ENCODE measurements at places on chromosomes 2 and 18. TPM values are rescaled to one million over a fixed set of nuclear protein-coding genes. Genes with fewer than 3 reads are reported as not detected.
A peak's percentile ranks its signal among the peaks of the same experiment; 100 is the strongest.

VWC2L gene
- not detected for total RNA-seq

WNT6 gene
- total RNA-seq = 0.48 TPM

WDR43 gene
- total RNA-seq = 89.5 TPM

TDRD15 gene
- total RNA-seq = not detected

PAIP2B gene
- total RNA-seq = 42.0 TPM

UGT1A10 gene
- total RNA-seq = not detected

MSTN gene
- 0.32 TPM for total RNA-seq

GREB1L gene
- 9.1 TPM for total RNA-seq

GPBAR1 gene
- total RNA-seq = 0.25 TPM

PARD3B gene
- total RNA-seq = 5.3 TPM

REG3A gene
- total RNA-seq = not detected

RGPD3 gene
- not detected for total RNA-seq

DNA sequence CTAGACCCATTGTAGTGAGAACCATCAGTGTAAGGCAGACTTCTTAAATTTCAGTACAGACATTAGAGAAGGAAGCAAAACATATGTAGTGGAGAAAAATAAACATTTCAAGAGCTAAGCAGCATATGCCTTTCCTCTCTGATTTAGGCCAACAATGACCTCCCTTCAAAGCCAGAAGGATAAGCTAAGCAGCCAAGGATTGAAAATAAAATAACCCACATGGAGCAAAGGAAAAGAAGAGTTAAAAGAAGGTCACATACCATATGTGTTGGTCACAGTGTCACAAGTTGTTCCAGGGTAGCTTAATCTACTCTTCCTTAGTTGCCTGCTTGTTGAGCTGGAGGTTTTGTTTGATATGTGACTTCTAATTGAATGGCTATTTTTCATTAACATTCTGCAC lies 15.6 kb upstream of the LAMA1 start:
- no peak for DNase-seq

DNA sequence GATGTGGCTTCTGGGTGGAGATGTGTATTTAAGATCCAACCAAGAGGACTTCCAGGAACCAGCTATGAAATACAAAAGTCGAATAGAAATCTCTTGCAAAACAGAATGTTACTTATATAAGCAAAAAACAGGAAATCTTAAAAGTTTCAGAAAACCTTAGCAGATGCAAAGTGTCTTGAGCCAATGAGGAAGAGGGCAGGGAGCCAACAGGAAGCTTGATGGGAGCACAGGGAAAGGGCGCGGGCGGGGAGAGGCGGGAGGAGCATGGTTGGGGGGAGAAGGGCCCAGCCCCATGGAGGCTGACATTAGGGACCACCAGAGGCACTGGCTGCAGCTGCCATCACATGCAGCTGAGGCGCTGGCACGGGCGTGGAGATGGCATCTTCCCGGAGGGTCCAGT lies 203.3 kb downstream of the SNTG2 start:
- peak; percentile 69 for DNase-seq

DNA sequence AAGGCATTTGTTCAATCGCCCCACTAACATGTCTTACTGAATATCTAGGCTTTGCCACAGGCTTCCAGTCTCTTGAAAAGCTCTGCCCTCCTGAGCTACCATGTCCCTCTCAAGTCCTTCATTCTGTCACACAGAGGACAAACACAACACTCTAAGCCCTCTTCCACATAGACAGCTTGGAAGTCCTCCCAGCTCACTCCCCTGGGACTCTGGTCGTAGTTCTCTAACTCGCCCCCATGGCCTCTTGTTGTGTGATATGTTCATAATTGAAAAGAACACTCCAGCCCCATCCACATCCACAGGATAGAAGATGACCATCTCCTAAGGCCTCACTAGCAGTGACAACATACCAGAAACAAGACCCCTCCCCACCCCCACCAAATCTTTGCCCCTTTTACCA lies 37.9 kb downstream of the BUB1 start:
- DNase-seq = no peak

DNA sequence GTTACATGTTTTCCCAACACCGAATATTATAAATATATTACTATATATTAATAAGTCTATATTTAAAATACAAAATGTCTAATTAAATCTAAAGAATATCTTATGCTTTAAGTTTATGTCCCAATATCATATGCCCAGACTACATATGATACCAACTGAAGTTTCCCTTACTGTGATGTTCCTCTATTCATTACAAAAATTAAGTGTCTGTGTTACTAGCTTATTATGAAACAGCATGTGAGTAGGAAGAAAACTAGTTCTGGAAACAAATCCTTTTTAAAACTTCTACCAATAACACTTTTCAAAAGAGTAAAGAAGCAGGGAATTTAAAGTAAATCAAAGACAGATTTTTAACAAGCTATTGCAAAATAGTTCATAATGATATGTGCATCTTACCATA lies 17.8 kb downstream of the HNRNPLL start:
- no peak for DNase-seq

GRCh38 chr2:45047301-45047700 lies 38.0 kb upstream of the SIX2 start:
- DNase-seq = no peak

DNA sequence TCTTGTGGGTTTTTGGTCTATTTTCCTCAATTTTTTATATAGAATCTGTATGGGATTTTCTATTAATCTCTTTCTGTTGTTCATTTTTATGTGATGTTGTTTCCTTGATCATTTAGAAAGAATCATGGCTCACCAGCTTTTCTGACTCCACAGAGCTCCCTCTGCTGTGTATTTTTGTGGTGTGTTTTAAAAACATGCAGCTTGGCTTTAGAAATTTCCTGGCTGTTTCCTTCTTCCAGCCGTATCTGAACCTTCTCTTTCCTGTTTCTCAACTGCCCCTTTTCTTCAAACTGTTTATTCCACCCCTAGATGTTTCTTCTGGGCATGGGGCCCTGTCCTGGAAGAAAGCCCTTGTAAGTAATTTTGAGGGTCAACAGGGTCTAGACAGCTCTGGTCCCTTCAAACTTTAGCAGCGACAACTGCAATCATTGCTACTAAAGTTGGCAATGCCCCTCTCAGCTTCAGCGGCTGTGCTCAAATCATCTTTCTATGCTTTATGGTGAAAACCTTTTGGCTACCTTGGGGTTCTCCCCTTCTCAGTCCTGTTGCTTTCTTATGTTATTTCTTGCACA lies 17.6 kb upstream of the COPS8 start:
- DNase-seq = no peak

DNA sequence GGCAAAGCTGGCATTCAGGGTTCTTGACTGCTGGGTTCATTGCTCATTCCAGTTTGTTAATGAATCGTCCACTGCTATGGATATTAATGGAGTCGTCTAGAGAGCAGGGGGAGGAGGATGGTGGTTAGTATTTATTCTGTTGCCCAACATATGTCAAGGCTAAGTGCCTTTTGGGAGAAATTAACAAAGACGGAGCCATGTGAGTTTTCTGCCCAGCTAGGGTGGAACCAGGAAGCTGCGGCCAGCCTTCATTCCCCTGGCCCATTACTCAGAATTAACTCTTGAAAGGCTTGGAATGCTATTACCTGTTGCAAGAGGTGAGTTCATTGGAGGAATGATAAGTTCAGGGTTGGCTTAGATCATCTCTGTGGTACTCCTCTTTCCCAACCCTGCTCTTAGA lies 19.3 kb downstream of the IGFBP2 start:
- no peak for DNase-seq

DNA sequence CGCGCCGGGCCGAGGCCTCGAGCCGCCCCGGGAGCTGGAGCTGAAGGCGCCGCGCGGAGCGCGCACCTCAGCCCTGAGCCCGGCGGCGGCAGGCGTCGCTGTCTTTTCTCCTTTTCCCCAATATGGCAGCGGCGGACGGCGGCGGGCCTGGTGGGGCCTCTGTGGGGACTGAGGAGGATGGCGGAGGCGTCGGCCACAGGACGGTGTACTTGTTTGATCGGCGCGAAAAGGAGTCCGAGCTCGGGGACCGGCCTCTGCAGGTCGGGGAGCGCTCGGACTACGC lies 369 bp downstream of the SMCHD1 start:
- peak; percentile 49 for DNase-seq

DNA sequence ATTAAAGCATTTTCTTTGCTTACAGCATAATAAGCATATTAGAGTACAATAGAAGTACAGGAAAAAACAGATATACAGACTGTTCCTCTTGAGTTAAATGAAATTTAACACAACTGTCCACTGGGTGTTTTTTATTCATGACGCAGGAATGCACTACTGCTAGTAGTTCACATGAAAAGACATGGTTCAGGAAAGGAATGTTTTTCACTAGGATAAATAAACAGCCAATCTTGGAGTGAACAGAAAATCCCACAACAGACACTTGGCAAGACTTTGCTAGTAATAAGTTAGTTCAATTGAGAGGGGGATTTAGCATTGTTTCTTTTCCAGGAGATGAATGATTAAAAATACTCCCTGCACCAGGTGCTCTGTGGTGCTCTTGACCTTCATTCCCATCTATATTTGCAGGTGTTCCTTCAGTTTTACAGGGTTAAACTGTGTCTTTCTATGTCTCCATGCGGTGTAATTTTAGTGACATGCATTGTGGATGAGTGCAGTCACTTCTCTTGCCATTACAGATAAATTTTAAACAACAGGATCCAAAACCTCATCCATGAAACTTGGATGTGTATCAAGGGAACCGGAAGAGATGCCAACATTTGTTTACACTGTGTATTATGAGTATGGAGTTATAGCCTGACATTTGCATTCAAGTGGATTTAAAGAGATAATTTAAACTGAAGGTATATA lies 796.6 kb downstream of the DSC3 start:
- no peak for DNase-seq

DNA sequence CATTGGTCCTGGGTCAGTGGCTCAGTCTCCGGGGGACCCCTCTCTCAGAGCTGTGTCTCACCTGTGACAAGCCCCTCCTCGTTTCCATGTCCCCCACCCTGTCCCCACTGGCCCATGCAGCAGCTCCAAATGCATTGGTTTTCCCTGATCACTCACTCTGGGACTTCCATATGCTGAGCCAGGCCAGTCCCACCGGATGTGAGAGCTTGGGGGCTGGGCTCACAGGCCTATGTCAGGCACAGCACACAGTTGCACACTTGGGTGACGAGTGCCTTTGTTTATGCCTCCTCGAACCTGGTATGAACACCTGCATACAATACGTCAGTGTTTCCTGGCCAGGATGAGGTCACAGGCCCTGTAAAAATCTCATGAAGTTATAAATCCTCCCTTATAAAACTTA lies 232.5 kb downstream of the TFCP2L1 start:
- DNase-seq = no peak

GRCh38 chr2:106044021-106044420 lies 150.1 kb downstream of the UXS1 start:
- no peak for DNase-seq

DNA sequence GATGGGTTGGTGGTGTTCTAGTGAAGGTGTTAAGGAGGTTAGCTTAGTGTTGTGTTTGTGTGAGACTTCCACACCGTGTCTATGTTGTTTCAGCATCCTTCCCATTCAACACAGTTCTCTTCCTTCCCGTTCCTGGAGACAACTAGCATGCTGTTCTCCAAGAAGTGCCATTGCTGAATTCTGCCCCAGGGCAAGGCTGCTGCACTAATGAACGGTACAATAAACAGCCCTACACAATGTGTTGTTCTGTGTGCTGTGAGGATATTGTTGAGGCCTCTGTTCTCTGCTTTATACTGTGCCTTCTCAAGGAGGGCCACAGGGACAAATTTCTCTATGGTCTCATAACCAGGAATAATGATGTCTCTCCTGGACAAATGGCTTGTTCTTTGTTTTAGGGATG lies 39.8 kb upstream of the ZEB2 start:
- no peak for DNase-seq

- no peak for DNase-seq
Observed at GRCh38 chr2:207871911-207872310, 102.2 kb upstream of the FZD5 start.

- no peak for DNase-seq
Observed at GRCh38 chr2:81194581-81194980, 890.0 kb upstream of the LRRTM1 start.

GRCh38 chr2:115976916-115977315 lies 1534.5 kb downstream of the DPP10 start:
- DNase-seq = no peak

GRCh38 chr18:25141886-25142285 lies 210.1 kb downstream of the ZNF521 start:
- no peak for DNase-seq

GRCh38 chr2:62343636-62344337 lies 147.9 kb downstream of the B3GNT2 start:
- DNase-seq = no peak

DNA sequence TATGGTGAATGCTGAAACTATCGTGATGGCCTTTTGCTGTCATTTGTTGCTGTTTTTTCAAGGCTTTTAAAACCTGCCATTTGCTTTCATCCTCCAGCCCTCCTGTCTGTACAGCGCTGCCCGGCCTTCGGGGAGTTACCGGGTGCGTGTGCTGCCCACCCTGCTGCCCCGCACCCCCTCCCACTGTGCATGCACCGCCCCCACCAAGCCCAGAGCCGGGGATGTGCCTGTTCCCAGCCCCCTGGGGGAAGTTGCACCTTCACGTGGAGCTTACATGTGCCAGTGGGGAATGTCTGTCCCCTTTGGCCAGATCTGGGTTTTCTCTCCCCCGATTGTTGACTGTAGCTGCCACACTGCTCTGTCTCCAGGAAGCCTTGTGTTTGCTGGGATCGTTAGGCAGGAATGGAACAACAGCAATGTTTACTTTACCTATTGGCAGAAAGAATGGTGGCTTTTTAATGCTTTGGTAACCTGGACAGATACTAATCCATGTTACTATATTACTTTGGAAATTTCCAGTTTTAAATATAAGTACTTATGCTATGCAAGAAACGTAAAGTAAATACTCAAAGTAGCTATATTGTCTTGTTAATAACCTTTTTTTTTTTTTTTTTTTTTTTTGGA lies 64.8 kb upstream of the RBM44 start:
- DNase-seq = no peak

DNA sequence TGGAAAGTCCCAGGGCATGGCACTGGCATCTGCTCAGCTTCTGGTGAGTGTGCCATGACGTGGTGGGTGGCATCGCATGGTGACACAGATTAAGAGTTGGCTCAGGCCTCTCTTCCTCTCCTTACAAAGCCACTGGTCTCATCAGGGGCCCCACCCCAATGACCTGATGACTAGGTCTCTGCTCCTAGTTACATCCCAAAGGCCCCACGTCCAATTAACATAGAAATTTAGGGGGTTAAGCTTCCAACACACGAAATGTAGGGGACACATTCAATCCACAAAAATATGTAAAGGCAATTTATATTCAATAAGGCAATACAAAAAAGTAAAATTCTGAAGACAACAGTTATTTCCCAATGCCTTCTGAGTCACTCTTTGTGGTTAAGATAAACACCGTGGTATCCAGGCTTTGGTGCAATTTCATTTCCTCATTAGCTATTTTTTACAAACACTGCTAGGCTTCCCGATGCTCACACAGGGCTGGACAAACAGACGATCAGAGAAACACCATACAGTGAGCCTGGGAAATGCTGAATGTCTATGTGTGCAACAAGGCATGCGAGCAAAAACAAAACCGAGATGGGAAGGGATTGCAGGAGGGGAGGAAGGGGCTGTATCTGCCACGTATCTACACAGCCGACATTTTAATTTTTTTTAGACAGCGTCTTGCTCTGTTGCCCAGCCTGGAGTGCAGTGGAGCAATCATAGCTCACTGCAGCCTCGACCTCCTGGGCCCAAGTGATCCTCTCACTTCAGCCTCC lies 67.2 kb downstream of the MBP start:
- peak; percentile 79 for DNase-seq

- DNase-seq = no peak
Observed at GRCh38 chr18:12851716-12852115, 32.3 kb downstream of the PTPN2 start.

Data from psoas muscle (tissue), 8 donors.